ENCODE measurements at places on chromosomes 6 and 20.

- DNase-seq: no peak
Observed at GRCh38 chr20:13856354-13856753, 71.5 kb downstream of the NDUFAF5 start.

DNA sequence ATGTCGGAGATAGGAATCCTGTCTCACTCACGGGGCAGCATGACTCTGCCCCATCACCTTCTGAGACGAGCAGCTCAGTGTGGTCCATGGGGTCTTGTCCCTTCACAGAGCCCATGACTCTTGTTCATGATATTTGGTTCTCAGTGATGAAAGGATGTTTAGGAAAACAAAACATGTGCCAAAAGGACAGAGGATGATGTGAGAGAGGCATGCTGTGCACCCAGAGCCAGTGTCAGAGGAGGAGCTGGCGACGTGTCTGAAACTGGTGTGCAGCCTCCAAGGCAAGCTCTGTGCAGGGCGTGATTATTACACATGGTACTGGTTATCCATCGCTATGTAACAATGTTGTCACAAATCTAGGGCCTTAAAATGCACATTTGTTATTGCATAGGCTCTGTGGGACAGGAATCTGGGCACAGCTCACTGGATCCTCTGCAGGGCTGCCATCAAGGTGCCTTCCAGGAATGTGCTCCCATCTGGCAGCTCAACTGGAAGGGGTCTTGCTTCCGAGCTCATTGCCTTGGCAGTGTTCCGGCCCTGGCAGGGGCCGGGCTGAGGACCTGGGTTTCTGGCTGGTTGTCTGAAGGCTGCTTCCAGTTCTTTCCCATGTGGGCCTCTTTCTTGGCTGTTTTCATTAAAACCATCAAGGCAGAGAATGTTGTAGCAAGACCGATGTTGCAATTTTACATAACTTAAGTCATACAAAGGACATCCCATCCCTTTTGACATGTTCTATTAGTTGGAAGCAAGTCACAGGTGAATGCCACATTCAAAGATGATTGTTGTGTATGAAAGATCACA lies 175.4 kb downstream of the ERMARD start:
- DNase-seq: no peak

DNA sequence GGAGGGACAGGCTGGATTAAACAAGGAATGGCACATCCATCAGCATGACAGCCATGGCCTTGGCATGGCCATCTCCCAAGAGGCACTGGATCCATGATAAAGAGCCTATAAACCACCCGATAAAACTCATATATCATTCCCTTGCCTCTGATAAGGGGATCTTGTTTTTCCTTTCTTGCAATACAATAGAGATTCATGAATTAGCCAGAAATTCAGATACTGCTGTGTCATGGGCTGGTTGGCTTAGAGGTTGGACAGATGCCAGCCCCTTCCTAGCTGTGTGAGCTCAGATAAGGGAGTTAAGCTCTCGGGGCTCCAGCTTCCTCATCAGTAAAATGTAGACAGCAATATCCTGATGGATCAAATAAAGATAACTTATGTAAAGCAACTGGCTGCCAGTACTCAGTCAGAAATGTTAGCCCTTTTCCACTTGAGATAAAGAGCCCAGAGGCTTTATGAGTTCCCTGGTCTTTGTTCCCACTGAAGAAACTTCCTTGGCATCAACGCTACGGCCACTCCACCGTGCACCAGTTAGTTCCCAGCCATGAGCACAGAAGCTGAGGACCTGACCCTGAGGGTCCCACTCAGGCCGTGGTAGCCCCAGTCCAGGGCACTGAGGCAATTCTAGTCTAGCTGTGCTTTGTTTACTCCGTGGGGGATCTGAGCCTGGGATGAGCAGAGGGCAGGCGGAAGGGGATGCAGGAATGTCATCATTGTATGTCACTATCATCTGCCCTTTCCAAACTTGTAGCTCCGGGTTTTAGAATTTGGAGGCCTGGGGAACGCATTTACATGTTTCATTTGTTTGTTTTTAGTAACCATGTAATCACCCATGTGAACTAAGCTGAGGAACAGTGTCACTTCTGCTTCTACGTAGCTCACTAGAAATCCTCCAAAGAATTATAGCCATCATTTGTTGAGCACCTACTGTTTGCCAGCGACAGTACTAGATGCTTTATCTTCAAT lies 67.2 kb upstream of the TBC1D7 start:
- peak; percentile 90 for DNase-seq

DNA sequence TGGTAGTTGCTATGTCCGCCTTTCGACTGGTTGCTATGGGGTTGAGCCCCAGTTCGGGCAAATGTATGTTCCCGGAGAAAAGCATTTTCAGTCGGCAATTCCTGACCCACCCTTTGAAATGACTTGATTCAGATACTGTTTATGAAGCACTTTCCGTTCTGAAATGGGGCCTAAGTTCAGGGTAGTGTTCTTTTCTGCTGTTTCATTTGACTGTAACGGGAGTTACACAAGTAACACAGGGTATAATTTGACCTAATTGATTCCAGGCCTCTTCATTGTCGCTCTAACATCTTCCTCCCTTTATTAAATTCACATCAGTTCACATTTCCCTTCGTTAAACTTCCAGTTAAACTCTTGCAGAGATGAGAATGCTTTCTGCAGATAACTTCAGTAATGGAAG lies 85.5 kb downstream of the BMP6 start:
- no peak for DNase-seq

DNA sequence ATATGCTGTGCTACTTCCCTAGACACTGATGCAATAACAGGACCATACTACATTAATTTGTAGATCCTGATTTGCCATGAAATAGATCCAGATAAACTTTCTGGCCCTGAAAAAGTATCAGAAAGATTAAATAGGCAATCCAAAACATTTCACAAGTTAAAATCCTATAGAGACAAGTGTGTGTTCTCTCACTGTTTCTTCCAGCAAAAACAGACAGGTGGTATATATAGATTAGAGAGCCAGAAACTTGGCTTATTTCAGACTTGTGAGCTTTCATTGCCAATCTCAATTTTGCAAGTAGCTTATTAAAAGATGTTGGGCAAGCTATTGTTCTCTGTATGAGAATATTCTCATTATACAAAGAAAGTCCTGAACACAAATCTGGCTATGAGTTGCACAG lies 289.1 kb upstream of the MANEA start:
- DNase-seq: no peak

GRCh38 chr6:145891126-145891525 lies 73.0 kb downstream of the SHPRH start:
- DNase-seq: no peak

DNA sequence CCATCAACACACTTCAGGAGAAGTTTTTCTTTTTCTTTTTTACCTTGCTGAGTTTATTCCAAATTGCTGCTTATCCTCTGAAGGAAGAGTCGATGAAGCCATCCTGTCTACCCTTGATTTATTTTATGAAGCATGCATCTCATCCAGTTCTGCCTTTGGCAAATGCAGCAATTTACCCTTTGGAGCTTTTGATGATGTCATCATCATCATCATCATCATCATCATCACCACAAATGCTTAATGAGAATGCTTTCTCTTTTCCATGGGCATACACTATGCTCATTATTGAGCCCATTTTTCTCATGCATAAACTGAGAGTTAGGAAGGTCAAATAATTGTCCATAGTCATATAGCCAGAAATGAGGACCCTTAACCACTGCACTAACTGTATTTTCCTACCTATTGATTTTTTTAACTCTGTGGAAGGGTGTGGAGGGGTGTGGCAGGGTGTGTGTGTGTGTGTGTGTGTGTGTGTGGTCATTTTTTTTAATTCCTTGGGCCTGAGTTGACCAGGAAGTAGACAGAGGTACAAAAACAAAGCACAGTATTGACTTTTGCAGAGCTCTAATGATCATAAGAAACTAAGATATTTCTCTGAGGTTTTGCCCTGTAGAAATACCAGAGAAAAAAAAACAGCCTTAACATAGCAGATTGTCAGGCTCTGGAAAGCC lies 82.8 kb downstream of the COL9A1 start:
- no peak for DNase-seq

DNA sequence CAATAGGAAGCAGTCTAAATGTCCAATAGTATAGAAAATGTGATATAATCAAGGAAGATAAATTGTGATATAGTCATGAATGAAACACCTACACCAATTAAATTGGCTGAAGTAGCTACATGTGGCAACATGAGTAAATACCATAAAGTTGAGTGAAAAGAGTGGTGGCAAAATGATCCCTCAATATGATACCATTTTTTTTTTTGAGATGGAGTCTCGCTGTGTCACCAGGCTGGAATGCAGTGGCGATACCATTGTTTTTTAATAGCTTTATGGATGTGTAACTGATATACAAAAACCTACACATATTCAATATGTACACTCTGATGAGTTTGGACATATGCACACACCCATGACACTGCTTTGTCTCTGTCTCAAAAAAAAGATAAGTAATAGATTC lies 20.9 kb upstream of the ILRUN start:
- DNase-seq: no peak

DNA sequence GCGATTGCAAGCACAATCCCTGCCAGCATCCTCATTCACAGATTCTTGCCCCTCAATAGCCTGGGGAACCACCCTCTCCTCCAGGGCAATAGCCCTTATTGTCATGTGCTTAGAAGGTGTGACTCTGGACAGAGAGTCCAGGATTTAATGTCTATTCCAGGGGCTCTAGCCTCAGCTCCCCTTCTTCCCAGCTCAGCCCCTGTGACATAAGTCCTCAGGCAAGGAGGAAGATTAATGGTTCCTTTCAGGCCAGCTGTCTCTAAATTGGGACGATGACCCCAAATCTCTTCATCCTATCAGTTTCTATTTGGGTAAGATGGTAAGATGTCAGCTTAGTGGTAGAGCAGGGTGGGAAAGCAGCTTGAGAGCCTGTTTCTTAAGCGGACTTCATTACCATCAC lies 8.1 kb downstream of the LRFN2 start:
- no peak for DNase-seq

- no peak for DNase-seq
Observed at GRCh38 chr6:14109411-14109826, 8.2 kb upstream of the CD83 start.

GRCh38 chr6:155771822-155772221 lies 316.2 kb upstream of the NOX3 start:
- no peak for DNase-seq

Measured in GDM1 (cell line).